NCI-H1105 treated with DMSO at 0.1 percent for 48 hours (cell line): ENCODE measurements at places on chromosomes 11 and 22.

DNA sequence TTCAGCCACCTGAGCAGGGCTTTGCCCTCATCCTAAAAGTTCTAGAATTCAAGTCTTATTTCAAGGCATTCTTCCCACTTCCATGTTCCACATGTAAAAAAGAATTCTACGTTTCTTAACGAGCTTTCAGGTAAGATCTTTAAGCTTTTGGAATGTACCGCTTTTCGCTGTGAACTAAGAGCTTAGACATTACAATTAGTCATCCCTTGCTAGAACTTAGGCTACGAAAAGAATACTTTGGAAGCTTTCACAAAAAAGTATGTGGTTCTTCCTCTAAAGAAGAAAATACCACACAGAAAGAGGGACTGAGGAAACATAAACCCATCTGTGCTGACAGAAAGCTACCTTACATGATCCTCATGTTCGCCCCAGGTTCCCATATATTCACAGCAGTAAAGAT is 1.9 kb downstream of the NUMA1 start:
- no peak for DNase-seq

DNA sequence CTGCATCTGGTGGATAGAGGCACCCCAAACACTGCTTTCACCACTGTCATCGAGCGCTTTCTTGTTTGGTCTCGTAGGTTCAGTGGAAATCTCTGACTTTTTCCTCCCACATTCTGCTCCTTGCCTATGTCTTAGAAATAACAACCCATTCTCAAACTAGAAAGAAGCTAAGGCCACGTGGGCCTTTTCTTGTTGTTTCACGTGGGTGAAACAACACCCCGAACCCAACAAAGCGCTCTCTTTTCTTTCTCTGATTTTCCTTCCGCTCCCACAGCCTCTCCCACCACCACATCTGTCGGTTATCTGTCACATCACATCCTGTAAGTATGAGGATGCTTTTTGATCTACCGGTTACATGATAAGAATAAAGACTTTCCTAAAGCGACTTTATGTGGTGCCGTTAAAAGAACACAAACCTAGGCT is 77.1 kb downstream of the LINC01488 start:
- DNase-seq, result no peak

GRCh38 chr11:73226297-73227006 is 8.4 kb downstream of the P2RY2 start:
- DNase-seq, result no peak

- DNase-seq, result no peak
Observed at GRCh38 chr11:61378713-61379313, 13.6 kb upstream of the TMEM216 start.

- peak; percentile 32 for DNase-seq
Observed at GRCh38 chr11:57646799-57647303, 2.9 kb downstream of the YPEL4 start.
